ENCODE measurements at places on chromosomes 4 and X.
A peak's percentile ranks its signal among the peaks of the same experiment; 100 is the strongest.

DNA sequence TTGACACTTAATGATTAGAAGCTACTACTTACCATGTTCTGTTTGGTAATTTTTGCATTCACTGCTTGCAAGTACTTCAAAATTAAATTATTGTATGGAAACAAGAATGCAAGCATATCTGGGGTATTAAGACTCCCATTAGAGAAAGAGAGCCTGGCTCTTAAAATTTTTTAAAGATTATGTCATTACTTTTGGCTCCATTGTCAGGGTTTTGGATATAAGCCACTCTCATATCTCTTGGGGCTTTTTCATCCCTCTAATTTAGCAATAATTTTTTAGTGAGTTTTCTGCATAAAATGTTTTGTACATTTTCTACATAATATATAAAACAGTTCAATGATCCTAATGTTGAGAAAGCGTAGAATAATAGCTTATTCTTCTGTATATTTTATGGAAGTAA is 49.4 kb downstream of the SLC9A6 start:
- H3K4me3 ChIP-seq: no peak overlapping the region
- no peaks in the 10 kb centered on the region for H3K4me1 ChIP-seq
- no peak for DNase-seq
- peaks cover 8% of the 10 kb centered on the region for H3K36me3 ChIP-seq
- H3K27ac ChIP-seq: no peak overlapping the region

- DNase-seq: no peak
- H3K36me3 ChIP-seq: no peaks in the 10 kb centered on the region
- H3K27ac ChIP-seq: no peak overlapping the region
- no peak overlapping the region for H3K4me3 ChIP-seq
These were observed 430.4 kb downstream of the ACTRT1 start for GRCh38 chrX:127621780-127622179.

DNA sequence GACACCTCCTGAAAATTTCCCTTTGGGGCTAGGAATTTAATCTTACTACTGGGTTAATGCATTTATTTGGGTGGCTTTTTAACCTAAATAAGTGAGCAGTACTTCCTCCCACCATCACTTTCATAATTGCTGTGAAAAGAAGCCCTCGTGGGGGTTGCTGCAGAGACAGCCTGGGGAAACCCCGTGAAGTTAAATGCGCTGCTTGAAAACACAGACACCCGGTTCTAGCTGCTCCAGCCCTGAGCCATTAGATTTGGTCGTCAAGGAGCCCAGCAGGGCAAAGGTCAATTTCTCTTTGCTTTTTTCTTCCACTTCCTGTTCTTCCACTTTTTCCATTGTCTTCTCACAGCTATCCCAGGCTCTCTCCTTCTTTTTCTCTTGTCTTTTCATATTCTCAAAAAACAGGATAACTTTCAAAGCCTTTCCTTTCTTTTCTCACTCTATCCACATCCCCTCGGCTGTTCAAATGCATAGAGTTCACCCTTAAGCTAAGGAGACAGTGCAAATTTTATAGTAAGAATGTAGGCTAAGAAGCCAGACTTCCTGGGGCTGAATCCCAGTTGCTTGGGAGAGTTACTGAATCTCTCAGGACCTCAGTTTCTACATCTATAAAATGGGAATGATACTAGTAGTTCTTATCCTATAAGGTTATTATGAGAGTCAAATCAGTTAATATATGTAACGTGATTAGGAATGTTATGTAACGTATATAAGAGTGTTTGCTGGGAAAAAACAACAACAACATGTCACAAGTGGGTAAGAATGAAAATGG is 91.5 kb upstream of the ZNF827 start:
- H3K27me3 ChIP-seq: no peaks in the 10 kb centered on the region
- peak; percentile 37 for DNase-seq
- peaks cover 7% of the 10 kb centered on the region for H3K4me1 ChIP-seq
- no peak overlapping the region for H3K4me3 ChIP-seq
- peaks cover 8% of the 10 kb centered on the region for H3K36me3 ChIP-seq

DNA sequence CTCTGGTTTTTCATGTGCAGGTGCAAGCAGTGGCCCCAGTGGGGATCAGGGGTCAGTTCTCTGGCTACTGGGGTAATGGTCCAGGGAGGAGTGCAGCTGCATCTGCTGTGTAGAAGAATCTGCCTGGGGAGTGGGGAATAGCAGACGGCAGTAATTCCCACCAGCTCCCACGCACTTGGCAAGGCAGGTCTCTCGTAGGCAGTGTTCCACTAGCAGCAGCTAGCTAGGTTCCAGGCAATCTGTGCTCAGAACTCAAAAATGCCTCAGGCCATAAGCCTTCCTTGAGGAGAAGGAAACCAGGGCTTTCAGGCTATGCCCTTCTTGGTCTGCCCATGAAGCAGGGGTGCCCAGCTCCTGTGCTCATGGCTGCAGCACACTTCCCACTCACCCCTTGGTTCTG is 38.8 kb downstream of the DCLK2 start:
- no peak overlapping the region for H3K4me3 ChIP-seq
- H3K4me1 ChIP-seq: no peaks in the 10 kb centered on the region
- no peak for DNase-seq
- H3K27me3 ChIP-seq: no peaks in the 10 kb centered on the region

DNA sequence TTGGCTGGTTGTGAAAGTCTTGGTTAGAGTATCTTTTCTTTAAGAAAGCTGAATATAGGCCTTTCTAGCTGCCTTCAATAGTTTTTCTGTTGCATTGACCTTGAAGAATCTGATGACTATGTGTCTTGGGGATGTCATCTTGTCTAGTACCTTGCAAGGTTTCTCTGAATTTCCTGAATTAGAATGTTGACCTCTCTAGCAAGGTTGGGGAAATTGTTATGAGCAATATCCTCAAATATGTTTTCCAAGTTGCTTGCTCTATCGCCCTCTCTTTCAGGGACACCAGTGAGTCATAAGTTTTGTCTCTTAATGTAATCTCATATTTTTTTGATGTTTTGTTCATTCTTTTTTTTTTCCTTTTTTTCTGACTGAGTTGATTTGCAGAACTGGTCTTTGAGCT is 194.7 kb downstream of the RAB28 start:
- peaks cover 4% of the 10 kb centered on the region for H3K36me3 ChIP-seq
- H3K4me3 ChIP-seq: no peak overlapping the region
- no peaks in the 10 kb centered on the region for H3K27me3 ChIP-seq
- no peak for DNase-seq
- H3K27ac ChIP-seq: no peak overlapping the region
